T-helper 17 cell (primary cell): ENCODE measurements at places on chromosomes 7 and 10.

DNA sequence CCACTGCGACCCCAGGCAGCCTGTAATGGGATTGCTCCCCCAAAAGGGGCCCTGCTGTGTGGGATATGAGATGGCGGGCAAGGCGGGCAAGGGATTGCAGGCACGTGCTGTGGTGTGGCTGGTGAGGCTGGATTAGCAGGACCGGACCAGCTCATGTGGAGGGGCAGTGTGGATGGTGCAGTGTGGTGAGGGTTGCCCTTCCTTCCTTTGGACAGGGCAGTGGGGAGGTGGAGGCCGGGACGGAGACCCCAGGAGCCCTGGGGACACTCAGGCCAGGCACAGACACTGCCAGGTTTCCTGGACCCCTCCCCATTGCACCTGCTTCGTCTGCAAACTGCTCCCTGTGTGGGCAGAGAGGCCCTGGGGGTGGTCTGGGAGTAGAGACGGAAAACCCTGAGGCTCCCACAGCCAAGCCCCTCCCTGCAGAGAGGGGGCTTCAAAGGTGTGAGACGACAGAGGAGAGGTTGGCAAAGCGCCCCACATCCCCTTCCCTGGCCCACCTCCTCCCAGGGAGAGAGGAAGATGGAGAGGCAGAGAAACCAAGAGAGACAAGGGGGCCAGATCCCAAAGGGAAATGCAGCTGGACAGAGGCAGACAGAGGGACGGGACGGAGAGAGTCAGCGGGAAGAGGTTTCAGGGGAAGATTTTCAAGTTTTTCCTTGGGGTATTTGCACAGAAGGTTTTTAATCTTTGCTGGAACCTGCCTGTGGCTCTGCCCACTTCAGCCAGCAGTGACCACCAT lies 89.2 kb downstream of the MICALL2 start:
- no peak for DNase-seq
- H3K27me3 ChIP-seq, result peaks cover 41% of the 10 kb centered on the region
- H3K4me1 ChIP-seq, result peaks cover 3% of the 10 kb centered on the region
- no peak overlapping the region for H3K27ac ChIP-seq
- H3K4me3 ChIP-seq, result peak overlapping the region; percentile 63

GRCh38 chr10:29257784-29258135 lies 31.1 kb upstream of the LYZL1 start:
- H3K4me3 ChIP-seq, result no peak overlapping the region
- H3K27me3 ChIP-seq, result peaks cover 53% of the 10 kb centered on the region
- no peaks in the 10 kb centered on the region for H3K4me1 ChIP-seq
- H3K36me3 ChIP-seq, result no peaks in the 10 kb centered on the region
- H3K27ac ChIP-seq, result no peak overlapping the region

DNA sequence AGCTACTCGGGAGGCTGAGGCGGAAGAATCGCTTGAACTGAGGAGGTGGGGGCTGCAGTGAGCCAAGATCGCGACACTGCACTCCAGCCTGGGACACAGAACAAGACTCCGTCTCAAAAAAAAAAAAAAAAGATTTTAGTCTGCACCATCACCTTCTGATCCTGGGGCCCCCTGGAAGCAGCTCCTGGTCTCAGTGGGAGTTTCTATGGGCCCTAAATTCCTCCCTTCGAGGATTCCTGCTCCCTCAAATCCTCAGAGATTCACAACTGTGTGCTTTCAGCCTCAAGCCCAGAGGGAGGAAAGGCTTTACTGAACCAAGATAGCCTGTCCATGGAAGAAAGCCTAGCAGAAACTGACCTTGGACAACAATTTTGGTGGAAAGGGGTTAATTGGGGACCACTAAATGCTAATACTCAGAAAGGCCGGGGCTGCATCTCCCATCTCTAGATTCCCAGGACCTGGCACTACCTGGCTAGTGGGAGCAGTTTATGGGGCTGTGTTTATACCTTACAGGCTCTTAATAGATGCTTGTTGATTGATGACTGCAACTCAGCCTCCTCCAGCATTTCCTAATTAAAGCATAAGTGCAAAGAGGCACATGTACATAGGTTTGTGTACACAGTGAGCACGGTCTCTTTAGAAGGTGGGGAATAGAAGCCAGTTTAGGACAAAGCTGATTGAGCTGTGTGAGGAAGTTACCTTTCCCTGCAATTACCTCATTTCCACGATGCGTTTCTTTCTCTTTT lies 9.2 kb upstream of the FGFR2 start:
- H3K4me1 ChIP-seq, result no peaks in the 10 kb centered on the region
- H3K27me3 ChIP-seq, result peaks cover 36% of the 10 kb centered on the region
- no peak overlapping the region for H3K27ac ChIP-seq
- H3K4me3 ChIP-seq, result no peak overlapping the region

DNA sequence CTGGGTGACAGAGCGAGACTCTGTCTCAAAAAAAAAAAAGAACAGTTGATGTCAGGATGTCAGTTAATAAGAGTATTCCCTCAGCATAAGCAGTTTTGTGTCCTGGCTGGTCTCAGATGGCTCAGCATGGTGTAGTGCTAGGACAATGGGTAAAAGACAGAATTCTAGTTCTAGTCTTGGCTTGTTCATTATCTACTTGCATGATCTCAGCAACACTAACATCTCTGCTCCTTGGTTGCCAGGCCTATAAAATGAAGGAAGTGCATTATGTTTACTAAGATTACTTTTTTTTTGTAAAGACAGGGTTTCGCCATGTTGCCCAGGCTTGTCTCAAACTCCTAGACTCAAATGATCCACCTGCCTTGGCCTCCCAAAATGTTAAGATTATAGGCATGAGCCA lies 84.3 kb upstream of the SP8 start:
- no peaks in the 10 kb centered on the region for H3K4me1 ChIP-seq
- no peaks in the 10 kb centered on the region for H3K36me3 ChIP-seq
- no peaks in the 10 kb centered on the region for H3K27me3 ChIP-seq
- no peak overlapping the region for H3K4me3 ChIP-seq
- no peak overlapping the region for H3K27ac ChIP-seq
- no peak for DNase-seq

- peaks cover 9% of the 10 kb centered on the region for H3K27me3 ChIP-seq
- no peak for DNase-seq
- H3K27ac ChIP-seq, result peak overlapping the region; percentile 91
- H3K4me1 ChIP-seq, result peaks cover 10% of the 10 kb centered on the region
- peak overlapping the region; percentile 96 for H3K4me3 ChIP-seq
Measured at GRCh38 chr7:70695795-70696083, 436.2 kb upstream of the GALNT17 start.

DNA sequence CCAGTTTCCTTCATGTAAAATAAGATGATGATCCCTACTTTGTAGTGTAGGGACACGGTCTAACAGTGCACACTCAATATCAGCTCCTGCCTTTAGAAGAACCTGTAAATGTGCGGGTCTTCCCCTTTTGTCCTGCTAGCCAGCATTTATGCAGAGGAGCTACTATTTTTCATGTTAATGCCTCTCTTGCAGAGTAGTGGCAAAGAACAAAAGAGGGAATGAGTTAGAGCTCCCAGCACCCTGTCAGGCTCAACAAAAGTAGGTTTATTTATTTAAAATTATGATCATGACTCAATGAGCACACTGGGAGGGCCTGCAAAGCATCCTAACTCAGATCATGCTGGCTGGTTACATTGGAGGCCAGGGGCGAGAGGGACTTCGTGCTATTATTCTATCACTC lies 414.5 kb upstream of the COBL start:
- no peaks in the 10 kb centered on the region for H3K27me3 ChIP-seq
- no peak overlapping the region for H3K4me3 ChIP-seq
- DNase-seq, result no peak

GRCh38 chr7:112282476-112283188 lies 76.1 kb downstream of the ZNF277 start:
- peaks cover 19% of the 10 kb centered on the region for H3K4me1 ChIP-seq
- no peak for DNase-seq
- H3K36me3 ChIP-seq, result no peaks in the 10 kb centered on the region
- peak overlapping the region; percentile 8 for H3K27ac ChIP-seq
- H3K27me3 ChIP-seq, result no peaks in the 10 kb centered on the region
- no peak overlapping the region for H3K4me3 ChIP-seq

GRCh38 chr7:117066668-117067067 lies 113.4 kb downstream of the ST7 start:
- DNase-seq, result no peak
- H3K27ac ChIP-seq, result no peak overlapping the region
- peaks cover 15% of the 10 kb centered on the region for H3K4me1 ChIP-seq

- H3K36me3 ChIP-seq, result peaks cover 2% of the 10 kb centered on the region
- H3K27ac ChIP-seq, result no peak overlapping the region
- no peak for DNase-seq
- no peak overlapping the region for H3K4me3 ChIP-seq
- H3K27me3 ChIP-seq, result peaks cover 23% of the 10 kb centered on the region
Measured at GRCh38 chr7:112970771-112971170, 115.9 kb downstream of the GPR85 start.

- no peaks in the 10 kb centered on the region for H3K36me3 ChIP-seq
- no peak for DNase-seq
- peaks cover 10% of the 10 kb centered on the region for H3K27me3 ChIP-seq
Measured at GRCh38 chr7:148124477-148124876, 466.1 kb upstream of the C7orf33 start.
